ENCODE measurements at places on chromosomes 2 and 18.

- DNase-seq = peak; percentile 58
These were observed 45.7 kb downstream of the HDAC4 start for GRCh38 chr2:239355139-239355538.

- DNase-seq = no peak
These were observed 52.1 kb upstream of the FAHD2A start for GRCh38 chr2:95350368-95350767.

GRCh38 chr2:164737612-164738081 is 104.0 kb downstream of the COBLL1 start:
- peak; percentile 80 for DNase-seq

- DNase-seq = no peak
These were observed 10.1 kb downstream of the COL4A4 start for GRCh38 chr2:227153758-227154486.

DNA sequence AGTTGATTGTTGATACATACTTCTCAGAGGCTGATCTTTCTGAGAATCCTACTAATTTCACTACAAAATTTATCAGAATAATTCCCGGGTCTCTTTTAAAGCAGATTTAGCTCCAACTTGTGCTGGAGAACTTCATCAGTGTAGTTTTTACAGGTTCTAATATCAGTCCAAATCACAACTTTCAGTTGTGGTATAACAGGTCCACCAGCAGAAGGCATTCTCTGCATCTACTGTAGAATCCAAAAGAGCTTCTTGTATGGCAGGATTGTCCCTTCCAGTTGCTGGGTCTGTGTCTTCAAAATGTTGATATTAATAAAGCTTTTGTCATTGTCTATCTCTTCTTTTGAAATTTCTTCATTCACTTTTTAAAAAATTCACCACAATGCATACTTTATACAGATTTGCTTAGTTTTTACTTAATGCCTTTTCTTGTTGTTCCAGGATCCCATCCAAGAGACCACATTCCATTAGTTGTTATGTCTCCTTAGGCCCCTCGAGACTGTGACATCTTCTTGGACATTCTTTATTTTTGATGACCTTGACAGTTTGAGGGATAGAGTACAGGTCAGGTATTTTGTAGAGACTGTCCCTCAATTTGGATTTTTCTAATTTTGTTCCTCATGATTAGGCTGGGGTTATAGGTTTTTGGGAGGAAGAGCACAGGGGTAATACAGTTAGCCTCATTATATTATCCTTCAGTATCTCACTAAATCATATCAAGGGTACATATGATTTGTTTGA is 490.5 kb upstream of the MEX3C start:
- no peak for DNase-seq

DNA sequence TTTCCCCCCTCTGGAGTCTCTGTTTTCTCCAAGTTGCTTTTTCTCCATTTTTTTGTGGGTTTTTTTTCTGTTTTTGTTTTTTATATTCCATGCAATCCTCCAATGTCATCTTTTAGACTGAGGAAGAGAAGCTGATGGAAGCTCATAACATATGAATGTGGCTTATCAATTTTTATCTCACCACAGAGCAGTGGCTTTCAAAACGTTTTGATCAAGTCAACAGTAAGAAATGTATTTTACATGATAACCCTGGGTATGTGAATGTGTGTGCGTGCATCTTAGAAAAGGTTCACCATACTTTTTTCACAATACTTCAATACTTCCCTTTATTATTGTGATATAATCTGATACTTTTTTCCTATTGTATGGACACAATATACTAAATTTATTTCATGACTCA is 64.6 kb upstream of the CDCA7 start:
- no peak for DNase-seq

DNA sequence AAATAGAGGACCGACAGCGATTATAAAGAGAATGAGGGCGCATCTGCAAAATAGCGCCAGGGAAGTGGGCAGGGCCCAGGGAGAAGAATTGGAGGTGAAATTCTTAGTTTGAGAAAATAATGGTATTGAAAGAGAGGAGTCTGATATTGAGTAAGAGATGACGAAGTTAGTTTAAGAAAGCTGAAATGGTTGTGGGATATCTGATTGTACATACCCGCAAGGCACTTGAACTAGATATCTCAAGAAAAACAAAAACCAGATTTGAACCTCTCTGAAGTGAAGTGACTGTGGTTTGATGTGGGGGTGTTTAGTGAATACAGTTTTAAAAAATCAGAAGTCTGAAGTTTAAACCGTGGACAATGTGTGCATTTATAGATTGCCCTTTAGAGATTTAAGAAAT is 38.9 kb downstream of the ZNF532 start:
- no peak for DNase-seq

DNA sequence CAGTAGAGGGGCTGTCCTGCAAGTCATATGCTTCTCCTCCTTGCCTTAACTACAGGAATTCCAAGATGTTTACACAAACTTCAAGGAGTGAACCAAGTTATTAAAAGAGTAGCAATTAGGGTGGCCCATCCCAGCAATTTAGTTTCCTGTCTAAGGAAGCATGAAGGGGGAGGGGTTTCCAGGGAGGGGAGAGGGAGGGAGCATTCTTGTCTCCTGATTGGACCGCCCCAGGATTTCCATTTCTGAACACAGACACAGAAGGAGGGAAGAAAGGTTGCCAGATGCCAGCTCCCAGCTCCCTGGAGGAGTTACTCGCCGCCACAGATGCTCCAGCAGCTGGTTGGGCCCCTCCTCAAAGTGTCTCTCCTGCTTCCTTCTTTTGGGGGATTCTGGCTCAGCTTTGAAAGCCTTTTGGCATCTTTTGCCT is 107.6 kb downstream of the TRIB2 start:
- peak; percentile 51 for DNase-seq

DNA sequence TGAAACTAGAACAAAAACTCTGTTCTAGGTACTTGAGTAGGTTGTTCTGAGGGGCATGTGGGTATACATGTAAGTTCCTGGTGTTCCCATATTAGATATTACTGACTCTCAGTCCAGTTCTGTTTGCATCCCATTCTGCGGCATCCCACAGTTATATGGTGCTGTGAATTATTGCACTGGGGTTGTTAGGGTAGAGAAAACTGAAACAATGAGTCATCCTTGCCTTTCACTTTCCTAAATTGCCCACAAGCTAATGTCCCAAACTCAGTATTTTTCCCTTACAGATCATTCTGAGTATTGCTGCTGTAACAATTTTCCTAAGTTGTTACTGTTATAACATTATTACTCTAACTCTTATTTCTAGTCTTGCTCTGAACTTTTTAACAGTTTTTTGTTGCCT is 3.0 kb downstream of the WDR75 start:
- DNase-seq = peak; percentile 26

- DNase-seq = peak; percentile 2
These were observed 51.7 kb upstream of the MYL1 start for GRCh38 chr2:210366675-210367080.

DNA sequence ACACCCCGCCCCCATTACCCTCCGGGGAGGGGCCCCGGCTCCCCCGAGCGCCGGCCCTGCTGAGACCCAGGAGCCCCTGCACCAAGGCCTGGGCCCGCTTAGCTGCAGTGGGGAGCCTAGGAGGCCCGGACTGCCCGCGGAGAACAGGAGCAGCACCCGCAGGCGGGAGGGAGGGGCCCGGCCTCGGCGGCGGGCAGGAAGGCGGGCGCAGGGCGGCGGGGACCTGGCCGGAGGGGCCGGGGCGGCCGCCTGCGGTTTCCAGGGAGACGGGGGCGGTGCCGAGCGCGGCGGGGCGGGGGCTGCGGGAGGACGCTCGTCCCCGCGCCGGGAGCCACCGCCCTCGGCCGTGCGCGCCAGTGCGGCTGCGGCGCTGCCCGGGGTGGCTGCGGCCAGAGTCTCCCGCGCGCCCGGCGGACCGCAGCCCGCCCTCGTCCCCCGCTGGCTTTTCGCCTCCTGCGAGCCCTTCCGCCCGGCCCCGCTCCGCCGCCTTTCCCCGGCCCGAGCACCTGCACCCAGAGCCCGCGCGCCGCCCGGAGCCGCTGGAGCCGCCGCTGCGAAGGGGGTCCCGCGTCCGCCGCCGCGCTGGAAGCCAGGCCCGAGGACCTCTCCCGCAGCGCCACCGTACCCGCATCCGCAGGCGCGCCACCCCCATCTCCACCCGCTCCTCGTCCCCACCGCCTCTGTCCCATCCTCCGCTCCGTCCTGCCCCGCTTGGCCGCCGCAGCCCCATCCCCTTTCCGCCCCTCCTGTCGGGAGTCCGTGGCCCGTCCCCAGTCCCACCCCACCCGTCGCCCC is 17.2 kb downstream of the GPC1 start:
- DNase-seq = peak; percentile 61

DNA sequence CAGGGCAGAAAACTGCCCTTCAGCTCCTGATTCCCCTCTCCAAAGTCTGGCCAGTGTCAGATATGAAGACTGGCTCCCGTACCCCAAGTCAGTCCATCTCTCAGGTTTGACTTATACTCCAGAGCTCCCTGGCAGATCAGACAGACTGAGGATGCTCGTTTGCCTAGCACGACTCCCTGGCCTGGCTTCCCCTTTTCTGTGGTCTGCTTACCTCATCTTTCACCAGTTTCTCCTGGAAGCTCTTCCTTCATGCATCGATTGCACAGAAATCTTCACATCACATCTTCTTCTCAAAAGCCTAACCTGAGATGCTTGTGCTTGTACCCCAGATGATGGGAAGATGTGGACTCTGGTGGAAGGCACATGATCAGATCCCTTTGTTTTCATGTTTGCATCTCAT is 387.9 kb upstream of the POU3F3 start:
- DNase-seq = no peak

- no peak for DNase-seq
These were observed 7.7 kb downstream of the ZBTB14 start for GRCh38 chr18:5287854-5288253.

GRCh38 chr2:36486521-36487044 is 111.4 kb downstream of the FEZ2 start:
- DNase-seq = peak; percentile 80

DNA sequence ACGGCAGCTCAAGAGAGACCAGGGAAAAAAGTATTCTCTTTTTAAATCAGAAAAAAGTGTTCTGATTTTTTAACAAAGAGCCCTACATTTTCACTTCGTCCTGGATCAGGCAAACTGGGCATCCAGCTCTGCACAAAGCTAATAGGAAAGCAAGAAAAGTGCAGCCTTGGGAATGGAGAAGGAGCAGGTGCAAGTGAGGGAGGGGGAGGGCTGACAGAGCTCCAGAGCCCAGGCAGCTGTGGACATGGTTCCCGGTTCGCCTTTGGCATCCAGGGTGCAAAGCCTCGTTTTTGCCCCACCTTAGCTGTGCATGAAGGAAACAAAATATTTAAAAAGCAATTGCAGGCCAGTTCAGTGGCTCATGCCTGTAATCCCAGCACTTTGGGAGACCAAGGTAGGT is 82.2 kb downstream of the FAM124B start:
- DNase-seq = no peak

- DNase-seq = peak; percentile 75
These were observed 23.5 kb upstream of the C18orf32 start for GRCh38 chr18:49510393-49511115.

GRCh38 chr18:47911877-47912276 is 18.6 kb downstream of the SMAD2 start:
- no peak for DNase-seq

DNA sequence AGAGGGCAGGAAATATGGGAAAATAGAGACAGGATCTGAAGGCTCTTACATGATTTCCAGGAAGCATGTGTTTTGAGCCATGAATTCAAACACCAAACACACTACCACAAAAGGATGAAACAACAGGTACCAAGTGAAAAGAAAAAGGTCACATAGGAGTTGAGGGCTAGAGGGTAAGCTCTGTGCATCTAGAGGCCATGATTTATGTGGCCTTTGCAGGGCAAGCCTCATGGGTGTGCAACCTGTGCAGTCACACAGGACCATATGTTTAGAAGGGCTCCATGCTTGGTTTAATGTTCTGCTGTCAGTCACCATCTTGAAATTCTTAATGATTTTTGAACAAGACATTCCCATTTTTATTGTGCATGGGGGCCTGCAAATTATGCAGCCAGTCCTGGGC is 134.5 kb upstream of the CCDC68 start:
- DNase-seq = no peak

- no peak for DNase-seq
These were observed 497.9 kb upstream of the RAB6C start for GRCh38 chr2:129481306-129482219.

DNA sequence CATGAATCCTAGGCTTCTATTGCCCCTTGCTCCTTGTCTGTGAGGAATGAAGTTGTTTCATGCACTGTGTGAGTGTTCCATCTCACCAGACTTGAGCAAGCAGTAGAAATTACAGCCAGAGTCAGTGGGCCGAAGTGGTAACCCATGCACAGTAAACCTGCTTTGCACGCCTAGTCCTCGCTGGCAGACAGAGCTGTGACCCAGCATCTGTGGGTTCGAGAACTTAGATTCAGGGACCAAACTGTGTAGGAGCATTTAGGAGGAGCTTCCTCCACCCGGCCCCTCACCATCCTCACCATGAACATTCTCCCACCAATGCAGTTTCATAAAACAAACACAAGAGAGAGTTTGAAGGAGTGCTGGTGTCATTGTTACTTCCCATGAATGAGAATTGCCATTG is 21.6 kb upstream of the TEX51 start:
- no peak for DNase-seq

DNA sequence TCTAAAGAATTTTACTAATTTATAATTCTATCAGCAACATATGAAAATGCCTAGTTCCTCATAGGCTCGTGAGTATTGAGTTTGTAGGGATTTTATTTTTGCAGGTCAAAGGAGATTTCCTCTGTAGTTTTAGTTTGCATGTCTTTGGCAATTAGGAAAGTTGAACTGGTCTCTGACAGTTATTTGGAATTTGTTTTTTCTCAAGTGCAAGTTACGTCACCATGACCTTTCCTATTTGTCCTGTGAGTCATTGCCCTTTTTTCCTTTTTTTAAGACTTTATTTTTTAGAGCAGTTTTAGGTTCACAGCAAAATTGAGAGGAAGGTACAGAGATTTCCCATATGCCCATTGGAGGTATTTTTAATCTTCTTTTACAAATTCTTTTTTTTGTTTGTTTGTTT is 29.0 kb downstream of the RAMP1 start:
- DNase-seq = peak; percentile 83

DNA sequence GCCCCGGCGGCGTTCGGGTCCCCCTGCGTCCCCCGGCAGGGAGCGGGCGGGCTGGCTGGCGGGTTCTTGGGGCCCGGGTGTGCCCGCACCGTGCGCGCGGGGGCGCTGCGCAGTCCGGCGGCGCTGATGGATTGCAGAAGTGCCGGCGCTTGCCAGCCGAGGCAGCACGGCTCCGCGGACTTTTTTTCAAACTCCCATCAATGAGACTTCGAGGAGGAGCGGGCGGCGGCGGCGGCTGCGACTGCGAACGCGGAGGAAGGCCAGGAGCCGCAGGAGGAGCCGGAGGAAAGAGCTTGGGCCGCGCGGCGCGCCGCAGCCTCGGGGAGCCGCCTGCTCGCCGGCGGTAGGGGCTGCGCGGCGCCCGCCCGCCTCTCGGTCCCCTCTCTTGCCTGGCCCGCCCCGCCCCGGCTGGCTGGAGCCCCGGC is at the start of gene GLI2:
GLI2 (plus strand) TSS at position 123 of the 425 bp plus-strand sequence. CDS start 61,453 bp downstream, outside the sequence.
- DNase-seq = peak; percentile 96

GRCh38 chr2:26710743-26711456 is 18.4 kb downstream of the KCNK3 start:
- no peak for DNase-seq
